Activated T-helper 1 cell treated with anti-CD3 and anti-CD28 coated beads, Interleukin-2, amount 50 U/mL, for 16 hours (primary cell): ENCODE measurements at places on chromosomes 7 and 10.
A peak's percentile ranks its signal among the peaks of the same experiment; 100 is the strongest.

- no peak for DNase-seq
These were observed 8.4 kb downstream of the GIGYF1 start for GRCh38 chr7:100685631-100686145.

DNA sequence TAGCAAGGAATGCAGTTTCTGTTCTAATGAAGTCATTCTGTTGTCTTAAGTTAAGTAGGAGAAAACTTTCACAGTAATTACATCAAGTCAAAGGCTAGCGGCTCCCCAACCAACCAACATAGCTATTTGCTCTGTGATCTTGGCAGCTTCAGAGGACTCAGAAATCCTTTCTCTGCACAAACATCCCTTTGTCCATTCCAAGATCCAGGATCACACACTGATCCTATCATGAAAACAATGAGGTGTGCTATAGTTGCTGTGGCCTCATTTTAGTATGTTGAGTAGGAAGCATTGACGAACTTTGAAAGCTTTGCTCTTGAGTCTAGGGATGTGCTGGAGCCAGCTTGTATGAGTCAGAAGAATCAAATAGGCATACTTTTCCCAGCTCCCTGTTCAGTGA, 218.2 kb upstream of the PRSS58 start:
- DNase-seq = no peak

DNA sequence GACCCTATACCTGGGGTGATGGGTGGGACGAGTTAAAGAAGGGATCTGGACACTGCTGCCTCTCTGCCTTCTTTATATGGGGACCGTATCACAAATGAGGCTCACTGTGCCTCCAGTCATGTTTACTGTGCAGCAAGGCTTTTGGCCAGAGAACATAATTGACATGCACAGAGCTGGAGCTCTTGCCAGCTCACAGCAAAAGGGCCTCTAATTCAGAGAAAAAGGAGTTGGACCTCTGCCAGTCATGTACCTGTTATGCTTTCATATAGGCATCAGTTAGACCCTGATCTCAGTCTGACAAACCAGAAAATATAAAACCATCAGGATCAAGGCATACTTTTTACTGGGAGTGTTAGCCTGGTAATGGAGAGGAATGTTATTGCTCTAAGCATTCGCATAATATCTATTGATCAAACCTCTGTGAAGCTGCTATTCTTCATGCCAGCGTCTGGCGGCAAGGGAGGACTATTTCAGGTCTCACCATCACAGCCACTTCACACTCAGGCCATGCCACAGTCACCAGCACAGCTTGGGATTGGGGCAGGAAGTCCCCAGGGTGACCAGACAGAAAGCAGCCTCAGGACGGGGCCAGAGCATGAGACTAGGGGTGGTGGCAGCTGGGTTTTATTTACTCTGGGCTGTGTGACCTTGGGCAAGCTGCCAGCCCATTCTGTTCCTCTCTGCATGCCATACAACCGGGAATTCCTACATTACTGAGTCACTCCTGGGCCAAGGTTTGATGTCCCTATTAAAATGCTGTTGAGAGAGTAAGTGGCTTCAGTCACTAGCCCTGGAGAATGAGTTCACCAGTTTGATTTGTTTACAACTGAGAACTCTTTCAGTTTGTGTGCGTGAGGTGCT, 90.1 kb downstream of the NPSR1 start:
- DNase-seq = no peak

GRCh38 chr7:73971322-73971703, 56.7 kb upstream of the ELN start:
- no peak for DNase-seq

GRCh38 chr10:110802090-110802489, 69.6 kb upstream of the PDCD4 start:
- DNase-seq = no peak

DNA sequence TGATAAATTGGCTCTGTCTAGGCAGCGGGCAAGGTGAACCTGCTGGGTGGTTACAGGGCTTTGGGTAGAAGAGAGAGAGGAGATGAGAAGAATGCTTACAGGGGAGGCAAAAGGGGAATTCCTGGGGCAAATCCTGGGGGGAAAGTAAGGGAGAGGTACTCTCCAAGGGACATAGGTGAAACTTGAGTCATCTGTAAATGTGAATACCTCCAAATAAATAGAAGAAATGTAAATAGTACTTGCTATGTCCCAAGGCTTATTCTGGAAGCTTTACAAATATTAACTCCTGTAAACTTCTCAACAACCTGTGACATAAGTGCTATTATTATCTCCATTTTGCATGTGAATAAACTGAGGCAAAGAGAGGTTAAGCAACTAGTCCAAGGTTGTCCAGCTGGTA, 57.7 kb upstream of the CDK13 start:
- no peak for DNase-seq

GRCh38 chr7:46283852-46284251, 362.8 kb upstream of the IGFBP3 start:
- DNase-seq = no peak

- DNase-seq = peak; percentile 1
These were observed 76.3 kb downstream of the CFAP46 start for GRCh38 chr10:132865851-132866600.

DNA sequence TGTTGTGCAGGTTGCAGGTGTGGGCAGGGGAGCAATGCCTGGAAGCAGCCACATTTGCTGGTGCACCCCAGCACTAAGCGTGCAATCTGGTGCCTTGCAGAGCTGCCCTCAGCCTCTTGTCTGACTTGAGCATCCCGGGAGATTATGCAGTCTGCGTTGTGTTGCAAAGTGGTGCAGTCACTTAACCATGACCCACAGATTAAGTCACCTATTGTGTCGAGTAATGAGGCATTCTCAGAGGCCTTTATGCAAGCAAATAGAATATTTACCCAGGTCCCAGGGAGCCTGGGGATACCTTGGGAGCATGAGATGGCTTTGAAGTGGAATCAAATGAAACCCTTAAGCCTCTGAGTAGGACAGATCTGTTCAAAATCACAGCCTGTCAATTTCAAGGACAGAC, 529.0 kb downstream of the TYW1 start:
- DNase-seq = no peak

DNA sequence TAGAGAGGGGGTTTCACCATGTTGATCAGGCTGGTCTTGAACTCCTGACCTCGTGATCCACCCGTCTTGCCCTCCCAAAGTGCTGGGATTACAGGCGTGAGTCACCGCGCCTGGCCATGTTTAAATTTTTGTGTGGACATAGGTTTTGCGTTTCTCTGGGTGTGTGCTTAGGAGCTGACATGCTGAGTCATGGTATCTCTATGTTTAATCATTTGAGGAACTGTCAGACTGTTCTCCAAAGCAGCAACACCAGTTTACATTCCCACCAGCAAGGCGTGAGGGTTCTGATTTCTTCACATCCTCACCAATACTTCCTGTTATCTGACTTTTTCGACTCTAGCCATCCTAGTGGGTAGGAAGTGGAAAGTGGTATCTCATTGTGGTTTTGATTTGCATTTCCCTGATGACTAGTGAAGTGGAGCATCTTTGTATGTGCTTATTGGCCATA, 153.7 kb downstream of the DNAJB6 start:
- no peak for DNase-seq

DNA sequence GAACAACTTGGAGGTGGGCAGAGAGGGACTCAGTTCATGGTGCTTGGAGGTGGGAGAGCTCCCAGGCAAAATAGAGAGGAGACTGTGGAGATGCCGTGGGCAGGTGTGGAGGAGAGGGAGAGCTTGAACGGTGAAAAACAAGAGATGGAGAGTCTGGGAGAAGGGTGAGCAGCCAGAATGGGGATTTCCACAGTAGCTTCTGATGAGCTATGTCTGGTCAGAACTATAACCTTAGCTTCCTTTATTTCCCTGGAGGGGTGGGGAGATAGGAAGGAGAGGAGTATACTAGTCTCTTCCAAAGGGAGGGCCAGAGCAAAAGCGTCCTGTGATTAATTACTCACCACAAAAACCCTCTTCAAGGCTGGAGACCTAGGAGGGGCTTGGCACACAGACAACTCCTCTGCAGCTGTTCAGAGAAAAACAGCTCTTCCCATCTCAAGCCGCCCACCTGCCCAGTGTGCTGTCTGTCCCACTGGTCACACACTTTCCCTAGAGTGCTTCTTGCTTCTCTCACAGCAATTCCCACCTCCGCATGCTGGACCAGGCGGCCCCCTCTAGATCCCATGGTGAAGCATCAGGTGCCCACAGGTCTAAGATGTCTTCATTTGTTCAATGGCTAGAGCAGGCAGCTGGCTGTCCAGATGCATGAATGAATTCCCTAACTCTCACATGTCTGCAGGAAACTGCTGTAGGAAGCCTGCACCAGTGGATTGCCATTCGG, 41.9 kb downstream of the TAS2R41 start:
- no peak for DNase-seq

DNA sequence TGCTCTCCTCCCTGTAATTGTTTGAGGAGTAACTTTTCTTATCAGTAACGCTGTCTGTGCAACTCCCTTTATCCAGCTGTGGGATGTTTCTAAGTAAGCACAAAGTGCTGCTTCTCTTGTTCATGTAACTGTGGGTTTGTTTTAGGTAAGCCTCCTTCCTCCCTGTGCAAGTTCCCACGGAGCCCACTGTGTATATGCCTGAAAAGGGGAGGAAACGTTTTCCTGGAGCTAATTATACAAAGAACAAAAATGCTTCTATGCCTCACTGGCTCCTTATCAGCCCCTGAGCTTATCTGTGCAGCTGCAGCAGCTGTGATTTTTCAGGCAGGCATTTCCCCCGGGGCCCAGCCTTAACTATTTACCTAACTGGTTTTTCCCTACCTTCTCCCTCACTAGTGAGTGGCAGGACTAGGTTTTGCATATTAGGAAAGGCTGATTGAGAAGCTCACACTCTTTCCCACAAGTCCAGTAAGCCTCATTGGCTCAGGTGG, 593.4 kb upstream of the GHITM start:
- DNase-seq = no peak

- DNase-seq = no peak
These were observed 9.7 kb upstream of the ATAD1 start for GRCh38 chr10:87827681-87828080.

DNA sequence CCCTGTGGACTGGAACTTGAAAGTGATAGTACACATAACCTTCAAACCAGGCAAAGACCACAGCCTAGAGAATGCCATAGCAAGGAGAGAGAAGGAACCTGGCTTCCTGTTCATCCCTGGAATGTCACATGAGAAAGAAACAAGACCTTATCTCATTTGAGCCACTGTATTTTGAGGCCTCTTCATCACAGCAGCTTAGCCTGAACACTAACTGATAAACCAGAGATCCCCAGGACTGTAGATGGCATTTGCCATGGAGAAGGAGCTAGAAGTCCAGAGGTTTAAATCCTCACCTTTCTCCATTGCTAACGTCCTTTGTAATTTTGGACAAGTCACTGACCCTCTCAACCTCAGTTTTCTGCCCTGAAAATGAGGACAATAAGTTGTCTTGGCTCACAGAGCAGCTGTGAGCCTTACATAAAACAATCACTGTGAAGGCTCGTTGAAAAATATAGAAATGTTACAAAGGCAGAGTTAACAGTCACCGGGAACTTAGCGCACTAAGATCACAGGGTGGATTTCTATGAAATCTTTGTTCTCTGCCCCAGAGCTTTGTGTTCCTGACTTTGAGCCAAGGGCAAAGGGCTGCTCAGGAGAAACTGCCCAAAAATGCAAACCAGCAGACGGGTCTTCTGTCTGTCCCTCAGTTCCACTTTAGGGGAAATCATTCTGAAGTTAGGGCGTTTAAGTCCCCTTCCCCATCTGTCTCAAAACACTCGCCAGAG, 197.0 kb downstream of the USP6NL start:
- DNase-seq = no peak

GRCh38 chr7:12975412-12975811, 288.0 kb downstream of the ARL4A start:
- DNase-seq = no peak

GRCh38 chr10:4127518-4128315, 342.7 kb upstream of the KLF6 start:
- no peak for DNase-seq

- DNase-seq = no peak
These were observed 31.2 kb downstream of the P4HA1 start for GRCh38 chr10:73065441-73065840.

DNA sequence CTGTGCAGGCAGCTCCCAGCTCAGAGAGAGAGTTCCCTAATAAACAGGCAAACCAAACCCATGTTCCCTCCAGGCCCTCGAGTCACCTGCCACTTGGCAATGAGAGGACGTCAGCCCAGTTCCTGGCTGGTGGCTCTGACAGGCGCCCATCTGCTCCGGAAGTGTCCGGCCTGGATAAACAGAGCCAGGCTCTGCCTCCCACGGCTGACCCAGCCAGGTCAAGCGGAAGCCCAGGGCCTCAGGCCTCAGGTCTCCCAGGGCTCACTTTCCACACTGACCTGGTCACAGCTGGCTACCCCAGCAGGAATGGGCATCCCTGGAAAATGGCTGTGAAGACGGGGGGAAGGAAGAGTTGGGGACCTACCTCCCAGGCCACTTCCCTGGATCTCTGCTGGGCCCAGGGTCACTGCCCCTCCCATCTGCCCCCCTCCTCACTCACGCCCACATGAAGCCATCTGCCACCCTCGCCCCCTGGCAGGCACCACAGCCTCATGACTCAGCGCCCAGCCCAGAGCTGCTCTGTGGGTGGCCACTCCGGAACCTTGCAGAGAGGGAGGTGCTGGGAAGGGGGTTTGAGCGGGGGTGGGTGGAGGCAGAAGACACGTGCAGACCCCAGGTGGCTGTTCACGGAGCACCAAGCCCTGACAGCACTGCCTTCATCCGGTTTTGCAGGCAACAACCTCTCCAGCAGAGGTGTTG, 37.4 kb upstream of the DUSP5 start:
- peak; percentile 19 for DNase-seq

DNA sequence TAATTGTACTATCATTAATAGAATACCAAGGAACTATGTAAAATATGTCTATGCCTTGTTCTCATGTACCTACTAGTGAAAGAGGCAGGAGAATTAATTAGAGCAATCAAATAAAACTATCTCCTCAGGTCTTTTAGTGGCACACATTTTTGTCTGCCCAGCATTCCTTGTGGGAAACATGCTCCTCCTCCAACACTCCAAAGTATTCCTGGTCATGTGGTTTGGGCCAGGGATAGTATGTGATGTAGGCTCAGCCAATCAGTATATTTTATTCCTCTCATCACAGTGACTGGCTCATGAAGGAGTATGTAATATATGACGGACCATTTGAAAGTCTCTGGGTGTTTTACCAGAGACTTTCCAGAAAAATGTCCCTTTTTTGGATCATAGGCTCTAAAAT, 16.7 kb upstream of the SYPL1 start:
- no peak for DNase-seq

GRCh38 chr7:78195281-78195680, 396.7 kb downstream of the PHTF2 start:
- DNase-seq = no peak

DNA sequence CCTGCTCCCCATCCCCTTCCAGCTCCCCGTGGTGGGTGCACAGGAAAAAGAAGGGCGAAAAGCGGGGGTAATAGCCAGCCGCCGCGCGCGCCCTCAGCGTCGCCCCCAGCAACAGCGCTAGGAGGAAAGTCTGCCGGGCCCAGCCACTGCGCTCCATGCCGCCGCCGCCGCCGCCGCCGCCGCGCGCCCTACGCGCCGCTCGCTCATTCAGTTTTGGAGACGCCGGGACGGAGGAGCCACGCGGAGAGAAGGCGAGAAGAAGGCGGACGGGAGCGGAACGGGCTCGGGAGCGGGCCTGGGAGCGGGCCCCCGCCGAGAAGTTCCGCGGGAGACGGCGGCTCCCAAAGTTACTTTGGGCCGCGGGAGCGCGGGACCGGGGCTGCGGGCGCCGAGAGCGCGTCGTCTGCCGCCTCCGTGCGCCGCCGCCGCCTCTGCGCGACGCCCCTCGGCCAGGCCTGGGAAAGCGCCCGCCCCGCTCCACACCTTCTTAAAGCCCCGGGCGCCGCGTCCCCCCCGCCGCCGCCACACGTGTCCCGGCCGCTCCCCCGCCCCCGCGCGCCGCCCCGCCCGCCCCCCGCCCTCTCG, at the start of gene RELN:
TSS of gene RELN (minus strand) at position 459 of the 585 bp plus-strand sequence. CDS start at position 157, 302 bp downstream.
- DNase-seq = no peak
